ENCODE measurements at places on chromosomes 2 and 18.

DNA sequence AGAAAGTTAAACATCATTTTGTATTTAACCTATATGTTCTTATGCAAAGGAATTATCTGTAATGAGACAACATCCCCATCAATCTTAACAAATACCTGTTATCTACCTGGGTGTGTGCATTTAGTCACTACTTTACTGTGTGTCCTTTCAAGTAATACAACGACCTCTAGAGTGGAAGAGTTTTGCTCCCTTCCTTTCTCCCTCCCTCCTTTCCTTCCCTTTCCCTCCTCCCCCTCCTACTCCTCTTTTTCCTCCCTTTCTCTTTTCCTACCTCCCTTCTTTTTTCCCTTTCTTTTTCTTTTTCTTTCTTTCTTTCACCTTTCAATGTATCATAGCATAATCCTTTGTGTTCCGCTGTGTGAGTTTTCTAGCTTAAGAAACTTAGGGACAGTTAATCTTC, 532.3 kb downstream of the SLC4A3 start:
- DNase-seq, result no peak

DNA sequence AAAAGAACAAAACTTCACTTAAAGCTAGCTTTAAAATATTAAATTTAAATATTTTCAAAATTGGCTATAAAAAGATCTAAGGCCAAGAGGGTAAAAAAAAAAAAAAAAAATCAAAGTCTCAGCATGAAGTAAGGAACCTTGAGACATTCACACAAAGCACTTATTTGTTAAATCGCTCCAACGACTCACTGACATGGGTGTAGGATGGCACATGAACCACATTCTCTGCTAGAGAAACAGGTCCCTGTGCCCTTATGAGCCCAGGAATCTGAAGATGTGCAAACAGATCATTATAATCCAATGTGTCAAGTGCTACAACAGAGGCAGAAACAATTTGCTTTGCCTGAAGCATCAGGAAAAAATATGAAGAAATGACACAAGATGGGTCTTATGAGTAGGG, 13.8 kb downstream of the LAPTM4A start:
- DNase-seq, result no peak

GRCh38 chr2:101608408-101609310, 88.8 kb upstream of the MAP4K4 start:
- DNase-seq, result no peak

DNA sequence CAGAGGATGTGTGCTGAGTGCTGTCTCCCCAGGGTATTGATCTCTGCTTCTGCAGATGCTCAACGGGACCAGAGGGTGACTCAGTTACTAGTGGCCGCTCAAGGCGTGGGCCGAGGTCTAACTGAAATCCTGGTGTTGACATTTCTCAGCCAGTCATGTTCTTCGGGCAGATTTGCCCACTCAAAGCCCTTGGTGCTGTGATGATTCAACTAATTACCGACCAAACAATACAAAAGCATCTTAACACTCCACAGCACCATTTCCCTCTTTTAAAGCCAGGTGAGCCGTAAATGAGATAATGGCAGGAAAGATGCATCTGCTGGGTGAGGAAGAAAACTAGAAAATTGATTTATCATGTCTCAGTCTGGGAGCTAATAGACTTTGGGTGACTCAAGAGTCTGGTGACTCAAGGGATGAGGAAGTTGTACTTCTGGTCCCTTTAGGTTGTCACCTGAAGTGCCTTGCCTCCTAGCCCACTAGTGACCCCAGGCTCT, 32.7 kb upstream of the PRLH start:
- DNase-seq, result no peak

DNA sequence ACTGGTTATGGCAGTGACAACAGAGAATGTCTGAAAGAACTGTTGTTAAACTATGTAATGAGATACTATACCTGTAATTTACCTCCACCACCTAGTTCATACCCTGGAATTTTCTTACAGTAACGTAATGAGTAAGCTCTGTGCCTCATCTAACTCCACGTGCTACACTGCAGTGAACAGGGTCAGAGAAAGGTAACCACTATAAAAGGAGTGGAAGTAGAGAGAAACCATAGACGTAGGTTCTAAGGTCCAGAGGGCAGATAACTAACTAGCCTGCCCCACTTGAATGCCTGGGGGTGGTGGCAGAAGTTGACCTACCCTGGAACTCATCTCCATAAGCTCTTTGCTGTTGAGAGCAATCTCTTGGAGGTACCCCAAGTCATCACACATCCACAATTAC, 32.0 kb upstream of the B4GALT6 start:
- no peak for DNase-seq
